ENCODE measurements at places on chromosomes 7 and 10. TPM values are rescaled to one million over a fixed set of nuclear protein-coding genes. Genes with fewer than 3 reads are reported as not detected.

The SPDYE3 gene
- total RNA-seq = not detected

The AQP1 gene
- total RNA-seq = 0.22 TPM

The INSYN2A gene
- total RNA-seq = not detected

The CRHR2 gene
- total RNA-seq = not detected

Data from CD4-positive, alpha-beta T cell (primary cell).